ENCODE measurements at places on chromosomes 7 and 10.

DNA sequence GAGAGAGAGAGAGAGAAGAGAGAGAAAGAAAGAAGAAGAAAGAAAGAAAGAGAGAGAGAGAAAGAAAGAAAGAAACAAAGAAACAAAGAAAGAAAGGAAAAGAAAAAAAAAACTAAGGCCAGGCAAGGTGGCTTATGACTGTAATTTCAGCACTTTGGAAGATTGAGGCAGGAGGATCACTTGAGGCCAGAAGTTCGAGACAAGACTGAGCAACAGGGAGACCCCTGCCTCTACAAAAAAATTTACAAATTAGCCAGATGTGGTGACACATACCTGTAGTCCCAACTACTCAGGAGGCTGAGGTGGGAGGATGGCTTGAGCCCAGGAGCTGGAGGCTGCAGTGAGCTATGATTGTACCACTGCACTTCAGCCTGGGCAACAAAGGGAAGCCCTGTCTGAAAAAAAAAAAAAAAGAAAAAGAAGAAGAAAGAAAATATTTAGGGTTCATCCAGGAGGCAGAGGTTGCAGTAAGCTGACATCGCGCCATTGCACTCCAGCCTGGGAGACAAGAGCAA is 2.8 kb downstream of the SERPINE1 start:
- DNase-seq, result no peak

GRCh38 chr7:76383089-76383944 is 24.5 kb upstream of the YWHAG start:
- DNase-seq, result no peak

- DNase-seq, result no peak
These were observed 259.3 kb downstream of the TRIL start for GRCh38 chr7:28698840-28699239.

- DNase-seq, result no peak
These were observed 75.6 kb upstream of the GPR22 start for GRCh38 chr7:107394276-107394675.

- DNase-seq, result no peak
These were observed 79.1 kb downstream of the NEURL1 start for GRCh38 chr10:103572347-103573204.

DNA sequence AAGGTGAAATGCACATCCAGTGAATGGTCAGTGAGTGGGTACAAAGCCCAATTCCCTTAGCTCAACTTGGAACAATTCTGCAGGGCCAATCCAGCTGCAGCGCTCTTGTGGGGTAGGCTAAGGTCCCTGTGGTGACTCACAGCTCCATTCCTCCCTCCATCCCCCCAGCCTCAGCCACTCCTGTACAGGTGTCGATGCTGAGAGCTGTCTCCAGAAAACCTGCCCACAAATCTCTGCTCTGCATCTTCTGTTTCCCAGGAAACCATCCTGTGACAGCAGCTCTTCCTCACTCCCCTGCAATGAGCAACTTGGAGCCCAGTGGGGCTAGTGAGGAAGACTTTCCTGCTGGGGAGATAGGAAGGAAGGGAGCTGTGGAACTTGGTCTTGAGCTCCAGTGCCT is 244.7 kb upstream of the GPR26 start:
- DNase-seq, result no peak

- no peak for DNase-seq
These were observed 13.8 kb upstream of the HDAC9 start for GRCh38 chr7:18481776-18482175.

DNA sequence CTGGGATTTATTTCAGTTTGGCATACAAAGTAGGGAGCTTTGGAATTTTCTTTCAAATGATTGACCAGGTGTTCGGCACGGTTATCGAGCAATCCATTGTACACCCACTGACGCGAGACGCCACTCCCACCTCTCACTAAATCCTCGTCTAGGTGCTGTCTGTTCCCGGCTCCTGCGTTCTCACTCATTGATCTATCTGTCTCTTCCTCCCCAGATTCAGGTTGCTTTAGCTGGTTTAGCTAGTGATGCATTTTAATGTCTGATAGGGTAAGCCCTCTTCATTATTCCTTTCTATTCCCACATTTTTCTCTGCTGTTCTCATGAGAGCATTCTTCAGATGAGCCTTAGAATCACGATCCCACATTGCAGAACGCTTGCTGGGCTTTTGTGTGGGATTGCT is 91.7 kb downstream of the ELFN1 start:
- DNase-seq, result no peak

GRCh38 chr10:11163780-11164550 is 146.3 kb downstream of the CELF2 start:
- no peak for DNase-seq

GRCh38 chr7:157889480-157889879 is 552.7 kb downstream of the DNAJB6 start:
- no peak for DNase-seq

DNA sequence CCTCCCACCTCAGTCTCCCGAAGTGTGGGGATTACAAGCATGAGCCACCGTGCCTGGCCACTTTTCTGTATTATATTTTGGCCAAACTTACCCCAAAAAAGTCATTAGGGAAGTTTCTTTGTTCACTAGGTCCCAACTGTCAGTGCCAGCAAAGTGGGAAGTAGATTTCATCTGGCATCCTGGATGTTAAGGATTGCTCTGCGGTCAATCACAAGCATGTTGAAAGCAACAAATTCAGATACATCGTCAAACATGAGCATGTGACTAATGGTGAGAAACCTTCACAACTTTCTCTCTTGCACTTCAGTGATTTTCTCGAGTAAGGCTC is 14.3 kb upstream of the LRRC17 start:
- no peak for DNase-seq

- no peak for DNase-seq
These were observed 103.0 kb upstream of the LRRTM3 start for GRCh38 chr10:66822801-66823200.

GRCh38 chr7:80279760-80280159 is 145.1 kb downstream of the GNAI1 start:
- no peak for DNase-seq

GRCh38 chr10:91885362-91886079 is 23.8 kb downstream of the FGFBP3 start:
- no peak for DNase-seq

DNA sequence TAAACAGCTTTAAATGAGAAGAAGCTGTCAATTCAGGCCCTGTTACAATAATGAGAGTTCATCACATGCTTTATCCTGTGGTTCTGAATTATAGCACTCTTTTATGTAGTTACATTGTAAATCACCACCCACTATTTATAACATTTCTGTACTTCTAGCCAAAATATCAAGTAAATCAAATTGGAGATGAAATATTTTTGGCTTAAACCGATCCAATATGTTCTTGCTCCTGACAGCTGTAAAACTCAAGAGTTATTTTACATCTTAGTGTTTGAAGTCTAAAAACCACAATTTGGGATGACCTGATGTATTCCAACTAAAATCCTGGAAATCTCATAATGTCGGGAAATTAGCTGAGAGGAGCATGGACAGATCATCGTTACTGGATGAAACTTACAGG is 371.2 kb upstream of the LRRN3 start:
- no peak for DNase-seq

DNA sequence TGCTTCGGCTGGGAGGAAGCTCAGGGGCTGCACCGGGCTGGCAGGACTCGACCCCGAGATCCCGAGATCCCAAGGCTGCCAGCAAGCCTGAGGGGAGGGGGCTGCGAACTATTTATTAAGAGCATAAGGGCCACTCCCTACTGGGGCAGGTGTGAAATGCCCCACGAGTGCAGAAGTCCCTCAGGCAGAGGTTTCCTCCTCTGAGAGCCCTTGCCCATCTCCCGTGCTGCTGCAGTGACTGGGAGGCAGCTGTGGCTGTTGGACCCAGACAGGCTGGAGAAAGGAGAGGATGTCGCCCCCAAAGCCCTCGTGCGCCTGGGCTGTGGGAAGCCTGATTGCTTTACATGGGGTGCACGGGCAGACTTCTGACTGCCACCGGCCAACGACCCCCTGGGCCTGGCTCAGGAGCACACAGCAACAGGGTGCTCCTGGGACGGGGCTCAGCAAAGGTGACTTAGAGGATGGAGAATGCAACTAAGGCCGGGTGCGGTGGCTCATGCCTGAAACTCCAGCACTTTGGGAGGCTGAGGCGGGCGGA is 39.8 kb downstream of the RGS10 start:
- DNase-seq, result no peak

DNA sequence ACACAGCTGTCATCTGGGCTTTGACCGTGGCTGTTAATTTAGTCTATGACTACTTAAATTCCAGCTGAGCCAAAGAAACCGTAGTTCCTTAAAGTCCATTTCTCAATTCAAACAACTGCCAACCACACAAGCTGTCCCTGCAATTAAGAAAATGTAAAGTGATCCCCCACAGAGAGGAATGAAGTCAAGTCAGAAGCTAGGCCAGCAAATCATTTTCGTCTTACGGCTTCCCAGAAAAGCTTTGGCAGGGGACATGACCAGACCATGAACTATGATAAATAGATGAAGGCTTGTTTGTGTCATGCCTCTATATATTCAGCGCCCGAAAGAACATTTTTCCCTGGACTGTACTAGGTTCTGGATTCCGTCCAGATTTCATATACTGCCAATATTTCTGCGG is 54.6 kb downstream of the HACD1 start:
- no peak for DNase-seq

DNA sequence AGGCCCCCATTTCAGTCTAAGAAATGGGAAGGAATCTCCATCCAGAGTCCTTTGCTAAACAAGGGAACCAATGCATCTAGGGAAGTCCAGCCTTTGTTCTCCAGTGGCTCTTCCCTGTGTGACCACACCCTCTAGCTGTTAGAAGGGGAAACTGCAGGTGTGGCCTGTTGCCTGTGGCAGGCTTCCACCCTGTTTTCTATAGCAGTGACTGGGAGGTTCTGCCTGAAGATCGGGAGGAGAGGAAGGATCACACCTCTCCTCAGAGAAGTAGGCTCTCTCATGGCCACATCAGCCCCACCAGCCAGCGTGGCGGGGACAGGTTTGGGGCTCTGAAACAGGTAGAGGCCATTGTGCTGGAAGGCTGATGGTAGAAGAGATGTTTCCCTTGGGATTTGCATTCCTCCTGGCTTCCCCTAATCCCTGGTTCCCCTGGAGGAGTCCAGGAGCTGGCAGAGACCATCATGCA is 47.7 kb upstream of the TRIM8 start:
- DNase-seq, result no peak

- no peak for DNase-seq
These were observed 137.9 kb downstream of the RAPGEF5 start for GRCh38 chr7:22219036-22219435.

DNA sequence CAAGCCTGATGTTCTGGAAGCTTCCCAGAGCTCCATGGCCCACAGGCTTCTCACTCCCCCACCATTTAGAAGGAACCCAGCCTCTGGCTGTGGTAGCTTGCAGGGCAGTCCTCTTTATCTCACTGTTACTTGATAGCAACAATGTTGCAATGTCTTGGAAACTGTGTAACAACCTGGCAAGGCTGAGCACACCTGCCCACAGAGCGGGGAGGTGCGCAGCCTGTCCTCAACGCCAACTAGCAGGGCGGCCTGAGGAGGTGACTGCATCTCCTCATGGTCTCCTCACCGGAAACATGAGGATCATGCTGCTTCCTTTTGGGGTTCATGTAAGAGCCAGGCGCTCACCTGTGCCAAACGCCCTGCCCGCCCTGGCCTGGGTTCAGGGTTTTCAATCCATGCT is 43.7 kb upstream of the INSIG1 start:
- no peak for DNase-seq

DNA sequence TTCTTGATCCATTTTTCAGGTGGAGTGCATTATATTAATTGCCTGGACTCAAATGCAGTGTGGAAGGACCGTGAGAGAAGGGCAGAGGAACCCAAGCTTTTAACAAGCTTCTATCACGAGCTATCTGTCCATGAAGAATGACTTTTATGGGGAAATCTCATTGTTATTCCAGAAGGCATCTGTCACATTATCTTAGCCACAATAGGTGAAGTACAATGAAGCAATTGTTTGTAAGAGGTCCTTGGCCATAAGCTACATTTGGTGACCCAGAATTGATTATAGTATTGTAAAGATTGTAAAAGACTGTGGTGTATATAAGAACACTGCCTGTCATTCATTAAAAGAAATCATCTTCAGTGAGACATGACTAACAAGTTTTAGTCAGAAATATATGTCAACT is 58.6 kb upstream of the RELN start:
- no peak for DNase-seq

DNA sequence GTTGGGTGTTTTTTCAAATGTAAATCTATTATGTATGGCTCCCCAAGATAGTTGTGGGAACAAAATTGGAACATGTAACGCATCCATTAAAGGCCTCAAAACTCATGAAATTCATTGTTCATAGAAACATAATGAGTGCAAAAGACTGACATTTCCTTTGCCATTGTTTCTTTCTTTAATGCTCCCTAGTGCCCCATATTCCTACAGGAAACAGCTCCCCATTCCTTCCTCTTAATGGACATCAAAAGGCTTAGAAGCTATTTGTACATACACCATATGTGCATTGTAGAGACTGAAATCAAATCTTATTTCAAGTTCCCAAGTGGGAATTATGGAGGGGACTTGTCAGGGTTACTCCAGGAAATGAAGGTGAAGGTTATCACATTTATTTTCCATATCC is 139.1 kb downstream of the AHR start:
- DNase-seq, result no peak
